ENCODE measurements at places on chromosomes 6 and 20.

DNA sequence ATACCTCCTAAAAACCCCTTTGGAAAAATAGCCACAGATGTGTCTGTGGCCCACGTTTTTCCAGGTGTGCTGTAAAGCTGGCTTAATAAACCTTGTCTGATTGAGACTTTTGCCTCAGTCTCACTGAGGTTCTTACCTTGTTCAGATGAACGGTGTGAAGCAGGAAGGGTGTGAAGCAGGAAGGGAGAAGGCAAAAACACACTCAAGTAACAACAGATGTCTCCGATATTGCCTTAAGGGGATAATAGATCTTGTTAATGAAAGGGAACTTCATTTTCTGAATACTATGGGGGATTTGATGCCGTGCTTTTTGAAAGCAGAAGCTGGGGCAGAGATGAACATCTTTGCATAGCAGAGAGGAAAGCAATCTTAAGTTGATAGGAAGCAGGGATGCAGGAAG, 37.8 kb downstream of the EDN1 start:
- DNase-seq, result no peak

- DNase-seq, result peak; percentile 63
Measured at GRCh38 chr20:48750941-48751635, 76.7 kb downstream of the PREX1 start.

DNA sequence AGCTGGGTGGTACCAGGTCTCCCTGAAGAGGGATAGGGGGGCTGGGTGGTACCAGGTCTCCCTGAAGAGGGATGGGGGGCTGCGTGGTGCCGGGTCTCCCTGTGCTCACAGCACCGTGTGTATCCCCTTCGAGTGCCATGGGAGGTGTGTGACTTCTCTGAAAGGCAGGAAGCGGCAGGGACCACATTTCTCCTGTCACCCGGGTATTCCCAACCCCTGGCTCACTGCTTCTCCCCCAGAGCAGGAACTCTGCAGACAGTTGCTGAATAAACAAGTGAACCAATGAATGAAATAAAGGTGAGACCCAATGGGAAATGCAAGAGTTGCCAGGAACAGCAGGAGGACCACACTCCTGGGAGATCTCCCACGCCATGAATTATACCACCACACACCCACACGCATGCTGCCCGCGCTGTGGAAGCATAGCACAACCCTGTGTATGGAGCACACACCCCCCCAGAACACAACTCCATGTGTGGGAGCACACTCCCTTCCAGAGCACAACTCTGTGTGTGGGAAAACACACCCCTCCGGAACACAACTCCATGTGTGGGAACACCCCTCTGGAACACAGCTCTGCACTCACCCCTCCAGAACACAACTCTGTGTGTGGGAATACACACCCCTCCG, 50.7 kb downstream of the RNASET2 start:
- DNase-seq, result no peak

DNA sequence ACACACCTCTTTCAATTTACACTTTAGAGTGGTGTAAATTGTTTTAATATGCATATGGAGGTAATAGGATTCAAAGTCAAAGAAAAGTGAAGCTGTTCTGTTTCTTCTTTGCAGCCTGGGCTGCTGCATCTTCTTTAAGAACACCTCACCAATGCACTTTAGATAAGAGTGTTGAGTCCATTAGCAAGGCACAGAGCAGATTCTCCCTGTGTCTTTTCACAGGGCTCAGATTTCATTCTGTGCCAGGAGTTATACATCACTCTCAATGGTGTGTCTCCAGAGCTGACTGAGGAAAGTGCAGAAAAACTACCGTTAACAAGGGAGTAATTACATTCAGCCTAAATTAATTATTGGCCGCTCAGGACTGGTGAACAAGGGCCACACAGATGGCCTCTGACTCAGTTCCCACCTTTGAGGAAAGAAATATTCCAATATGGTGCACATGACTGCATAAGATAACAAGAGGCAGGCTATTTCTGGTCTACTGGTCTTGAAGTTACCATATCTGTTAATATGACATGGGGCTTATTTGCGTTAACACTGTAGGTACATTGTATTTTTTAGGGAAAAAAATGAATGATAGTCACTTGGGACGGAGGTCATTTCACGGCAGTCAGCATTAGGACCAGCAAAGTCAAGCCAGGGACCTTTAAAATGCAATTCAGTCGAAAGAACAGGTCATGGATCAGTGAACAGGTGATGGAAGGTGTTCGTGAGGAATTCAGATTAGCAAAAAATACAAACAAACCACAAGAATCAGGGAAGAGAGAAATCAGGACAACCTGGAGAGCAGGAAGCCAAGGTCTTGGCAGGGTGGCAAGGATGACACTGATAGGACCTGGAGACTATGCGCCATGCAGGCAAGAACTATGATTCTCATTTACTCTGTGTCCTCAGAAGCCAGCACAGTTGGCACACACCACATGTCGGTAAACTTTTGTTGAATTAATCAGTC, 203.7 kb downstream of the TBX18 start:
- DNase-seq, result no peak

DNA sequence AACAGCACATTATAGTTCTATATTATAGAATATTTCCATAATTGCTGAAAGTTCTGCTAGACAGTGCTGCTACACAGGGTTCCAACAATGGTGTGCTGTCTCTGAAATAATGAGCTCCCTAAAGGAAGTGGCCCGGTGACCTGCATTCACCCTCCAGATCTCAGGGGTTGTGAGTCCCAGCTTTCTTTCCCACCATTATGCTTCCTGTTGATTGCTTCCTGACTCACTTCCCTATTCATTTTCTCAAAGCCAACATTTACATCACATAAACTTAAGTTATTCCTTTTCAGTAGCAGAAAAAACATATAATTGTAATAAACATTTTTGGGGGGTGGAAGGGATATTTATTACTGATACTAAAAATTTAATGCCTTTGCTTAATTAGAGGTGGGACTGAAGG, 12.9 kb upstream of the CCN6 start:
- no peak for DNase-seq

DNA sequence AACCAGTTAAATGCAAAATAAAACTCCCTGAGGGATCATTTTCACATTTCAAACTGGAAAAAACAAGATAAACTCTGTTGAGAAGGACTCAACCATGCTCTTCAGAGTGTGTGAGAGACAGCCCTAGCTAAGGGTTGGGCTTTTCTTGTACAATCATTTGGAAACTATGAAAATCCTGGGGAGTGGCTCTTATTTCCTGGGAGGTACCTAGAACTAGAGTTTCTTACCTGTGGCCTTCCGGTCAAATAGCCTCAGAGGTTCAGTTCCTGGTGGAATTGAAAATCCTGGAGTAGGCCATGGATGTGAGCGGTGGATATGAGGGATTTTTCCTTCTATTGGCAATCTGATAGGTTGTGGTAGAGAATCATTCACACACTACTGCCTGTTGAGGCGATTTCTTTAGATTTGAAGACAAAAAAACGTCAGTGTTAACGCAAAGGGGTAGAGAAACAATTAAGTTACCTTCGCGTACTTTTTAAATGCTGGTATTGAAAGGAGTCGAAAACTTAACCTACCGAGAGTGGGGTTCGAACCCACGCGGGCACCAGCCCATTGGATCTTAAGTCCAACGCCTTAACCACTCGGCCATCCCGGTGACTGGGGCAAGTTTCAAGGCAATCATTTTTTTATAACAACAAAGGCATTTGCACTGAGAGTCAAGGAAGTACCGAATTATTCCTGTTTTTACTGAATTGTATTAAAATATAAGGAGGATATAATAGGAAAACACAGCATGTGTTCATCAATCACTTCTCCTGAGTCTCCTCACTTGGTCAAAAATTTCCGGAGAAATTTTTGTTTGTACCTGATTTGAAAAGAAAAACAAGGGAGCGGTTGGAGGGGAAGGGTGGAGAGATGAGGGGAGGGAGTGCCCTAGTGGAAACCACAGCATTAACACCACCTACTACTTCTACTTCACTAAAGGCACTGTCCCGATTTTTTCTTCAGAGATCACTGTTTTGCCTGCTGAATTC, 191.3 kb downstream of the OR2B2 start:
- DNase-seq, result no peak

DNA sequence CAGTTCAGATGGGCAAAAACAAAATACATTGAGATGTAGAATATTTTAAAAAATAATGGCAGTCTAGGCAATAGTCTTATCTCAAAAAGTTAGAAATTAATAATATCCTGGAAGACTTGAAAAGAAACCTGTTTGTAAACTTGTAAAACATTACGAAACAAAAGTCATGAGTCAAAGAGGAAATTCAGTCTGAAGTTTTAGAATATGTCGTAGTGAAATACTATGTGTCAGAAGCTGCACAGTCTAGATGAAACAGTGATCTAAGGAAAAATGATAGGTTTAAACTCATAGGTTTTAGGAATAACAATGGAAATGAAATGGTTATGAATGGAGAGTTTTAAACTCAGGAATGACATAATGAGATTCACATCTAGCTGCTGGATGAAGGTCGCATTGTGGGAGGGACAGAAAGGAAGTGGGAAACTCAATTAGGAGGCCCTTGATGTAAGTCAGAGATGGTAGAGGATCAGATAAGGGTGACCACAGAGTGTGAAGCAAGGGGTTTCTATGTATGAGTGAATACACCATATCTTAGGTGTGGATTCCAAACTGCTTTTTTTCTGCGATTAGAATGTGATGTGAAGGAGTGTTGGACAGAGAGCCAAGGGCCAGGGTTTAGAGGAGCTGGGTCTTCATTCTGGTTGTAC, 2.8 kb downstream of the SNRPB2 start:
- DNase-seq, result no peak

DNA sequence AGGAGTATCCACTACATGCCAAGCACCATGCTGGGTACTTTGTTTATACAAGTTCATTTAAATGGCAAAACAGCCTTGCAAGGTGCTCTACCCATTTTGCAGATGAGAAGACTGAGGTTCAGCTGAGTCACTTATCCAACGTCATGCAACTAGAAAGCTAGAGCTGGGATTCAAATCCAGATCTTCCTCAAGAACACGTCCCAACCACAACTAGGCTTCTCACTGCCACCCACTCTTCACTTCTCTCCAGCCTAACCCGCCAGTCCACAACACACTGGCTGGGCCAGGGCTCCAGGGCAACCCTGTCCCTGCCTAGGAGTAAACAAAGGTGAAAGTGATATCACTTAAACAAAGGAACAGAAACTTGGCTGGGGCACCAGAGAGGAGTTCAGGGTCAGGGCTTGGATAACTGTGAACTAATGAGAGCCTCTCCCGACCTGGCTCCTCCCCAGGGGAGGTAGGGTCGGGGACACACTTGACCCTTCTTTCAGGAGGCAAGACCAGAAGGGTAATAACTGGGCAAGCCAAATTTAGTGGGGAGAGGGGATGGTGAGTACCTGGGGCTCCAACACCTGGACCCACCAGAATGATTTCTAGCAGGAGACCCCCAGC, 7.9 kb downstream of the SDC4 start:
- DNase-seq, result no peak

DNA sequence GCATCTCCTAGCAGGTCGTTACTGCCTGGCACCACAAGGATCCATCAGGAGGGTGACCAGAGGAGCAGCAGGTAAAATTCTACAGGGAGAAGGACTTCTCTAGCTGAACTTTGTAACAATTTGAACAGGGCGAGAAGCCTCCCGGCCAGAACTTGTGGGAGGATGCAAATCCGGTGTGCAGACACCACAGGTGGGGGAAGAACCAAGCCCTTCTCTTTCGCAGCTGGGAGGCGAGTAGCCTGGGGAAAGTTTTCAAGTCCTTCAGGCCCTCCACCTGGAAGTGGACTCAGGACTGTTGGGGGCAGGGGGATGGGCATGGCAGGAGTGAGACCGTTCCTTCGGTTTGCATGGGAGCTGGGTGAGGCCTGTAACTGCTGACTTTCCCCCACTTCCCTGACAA, 42.7 kb upstream of the FAM210B start:
- no peak for DNase-seq

- DNase-seq, result no peak
Measured at GRCh38 chr6:90820436-90820835, 233.6 kb upstream of the MAP3K7 start.

DNA sequence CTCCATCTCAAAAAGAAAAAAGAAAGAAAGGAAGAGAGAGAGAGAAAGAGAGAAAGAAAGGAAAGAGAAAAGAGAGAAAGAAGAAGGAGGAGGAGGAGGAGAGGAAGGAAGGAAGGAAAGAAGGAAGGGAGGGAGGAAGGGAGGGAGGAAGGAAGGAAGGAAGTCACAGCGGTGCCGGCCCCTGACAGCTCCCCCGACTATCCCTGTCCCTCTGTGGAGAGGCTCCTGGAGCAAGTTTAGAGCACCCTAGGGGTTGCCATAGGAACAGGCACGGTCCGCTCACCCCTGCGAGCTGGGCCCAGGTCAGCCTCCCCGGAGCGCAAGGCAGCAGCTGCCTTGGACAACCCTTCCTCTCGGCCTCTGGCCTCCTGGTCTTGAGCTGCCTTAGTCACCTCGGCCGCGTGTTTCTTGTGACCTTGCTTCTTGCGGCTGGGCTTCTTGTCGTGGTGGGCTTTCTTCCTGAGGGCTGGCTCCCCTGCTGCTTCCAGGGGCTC, 6.8 kb downstream of the BNIP5 start:
- no peak for DNase-seq

DNA sequence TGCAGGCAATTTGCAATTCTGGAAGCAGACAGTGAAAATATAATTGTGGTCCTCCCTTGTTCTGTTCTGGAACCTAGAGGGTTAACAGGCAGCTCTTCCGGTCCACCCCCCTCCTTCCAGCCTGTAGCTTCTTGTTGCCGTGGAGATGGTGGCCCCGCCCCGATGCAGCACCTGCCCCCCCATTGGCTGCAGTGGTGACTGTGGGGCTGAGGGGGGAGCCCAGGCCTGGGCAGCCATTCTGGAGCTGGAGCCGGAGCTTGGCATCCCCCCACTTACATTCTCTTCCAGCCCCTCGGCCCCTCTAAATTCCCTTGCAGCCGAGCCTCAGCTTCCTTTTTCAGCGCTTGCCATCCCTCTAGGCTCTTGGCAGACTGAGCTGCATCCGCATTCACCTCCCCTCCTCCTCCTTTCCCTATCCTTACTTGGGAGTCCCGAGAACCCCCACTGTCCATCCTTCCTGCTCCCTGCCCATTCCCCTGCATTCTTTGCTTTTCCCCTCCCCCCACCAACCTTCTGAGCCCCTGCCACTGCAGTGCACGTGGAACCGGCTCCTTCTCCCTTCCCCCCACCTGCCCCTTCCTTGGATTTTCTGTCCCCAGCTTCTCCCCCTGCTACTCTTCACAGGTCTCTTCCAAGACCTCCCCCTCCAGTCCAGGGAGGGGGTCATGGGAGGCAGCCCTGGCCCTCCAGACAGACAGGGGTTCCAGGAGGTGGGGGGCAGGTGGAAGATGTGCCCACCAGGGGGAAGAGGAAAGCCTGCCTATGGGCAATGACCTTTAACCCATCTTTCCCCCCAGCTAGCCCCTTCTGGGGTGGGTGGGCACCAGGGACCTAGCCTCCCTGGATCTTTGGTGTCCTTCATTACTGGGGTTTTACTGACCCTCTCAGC, 11.4 kb downstream of the SYNGAP1 start:
- peak; percentile 72 for DNase-seq

- no peak for DNase-seq
Measured at GRCh38 chr20:40753472-40753871, 64.4 kb upstream of the MAFB start.

GRCh38 chr6:159233365-159234101, 64.3 kb downstream of the FNDC1 start:
- no peak for DNase-seq
